Neural progenitor cell (in vitro differentiated cells): ENCODE measurements at places on chromosomes 3 and 15. TPM values are rescaled to one million over a fixed set of nuclear protein-coding genes. Genes with fewer than 3 reads are reported as not detected.

DNA sequence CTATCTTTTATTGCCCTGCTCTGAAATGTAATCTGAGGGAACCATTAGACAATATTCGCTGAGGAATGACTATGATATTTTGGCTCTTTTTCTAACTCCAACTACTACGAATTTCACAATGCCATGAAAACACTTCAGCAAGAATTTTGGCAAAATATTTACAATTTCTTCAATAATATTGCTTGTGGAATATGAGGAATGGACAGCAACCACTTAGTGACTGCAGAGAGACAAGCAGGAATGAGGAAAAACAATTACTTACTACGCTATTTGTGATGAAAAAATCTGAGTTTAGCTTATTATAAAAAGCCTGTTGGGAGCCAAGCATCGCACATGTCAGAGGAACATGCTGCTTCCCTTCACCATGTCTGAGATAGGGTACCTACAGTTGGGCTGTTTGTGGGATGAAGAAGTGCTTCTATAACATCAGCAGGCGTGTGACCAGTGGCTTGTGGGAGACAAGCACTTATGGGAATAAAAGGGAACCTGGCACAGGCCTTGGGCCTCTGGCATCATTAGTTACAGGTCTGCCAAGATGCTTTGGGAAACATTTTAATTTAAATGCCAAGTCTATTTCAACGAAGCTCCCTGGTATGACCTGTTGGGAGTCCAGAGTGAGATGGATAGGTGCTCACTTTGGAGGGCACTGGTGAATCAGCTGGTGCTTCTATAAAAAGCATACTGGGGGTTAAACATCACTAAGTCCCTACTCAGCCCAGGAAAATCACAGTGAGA, 2.7 kb upstream of the PLCL2 start:
- no peak for DNase-seq
- H3K27me3 ChIP-seq, result no peaks in the 10 kb centered on the region
- peaks cover 22% of the 10 kb centered on the region for H3K4me1 ChIP-seq
- no peak overlapping the region for H3K4me3 ChIP-seq
- no peaks in the 10 kb centered on the region for H3K36me3 ChIP-seq
- no peak overlapping the region for H3K27ac ChIP-seq

GRCh38 chr3:139292192-139292591, 51.6 kb upstream of the MRPS22 start:
- H3K27me3 ChIP-seq, result no peaks in the 10 kb centered on the region
- no peaks in the 10 kb centered on the region for H3K4me1 ChIP-seq
- H3K4me3 ChIP-seq, result no peak overlapping the region

DNA sequence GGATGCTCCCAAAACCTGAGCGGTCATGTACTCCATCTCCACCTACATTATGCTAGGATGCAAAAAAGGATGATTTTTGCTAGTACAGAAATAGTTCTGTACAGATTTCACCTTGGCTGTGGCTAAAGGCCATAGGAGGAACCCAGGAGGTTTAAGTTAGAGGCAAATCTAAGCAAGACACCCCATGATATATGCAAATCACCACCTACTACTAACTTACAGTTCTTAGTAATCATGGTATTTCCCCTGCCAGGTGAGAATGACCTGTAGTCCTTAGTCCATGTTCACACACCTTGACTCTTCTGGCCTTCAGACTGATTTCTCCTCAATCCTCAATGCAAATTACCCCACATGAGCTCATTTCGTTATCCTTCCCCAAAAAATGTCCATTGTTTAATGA, 154.2 kb downstream of the IMPG2 start:
- H3K4me1 ChIP-seq, result no peaks in the 10 kb centered on the region
- no peaks in the 10 kb centered on the region for H3K27me3 ChIP-seq
- no peak for DNase-seq
- no peak overlapping the region for H3K27ac ChIP-seq

- peak; percentile 50 for DNase-seq
- H3K4me1 ChIP-seq, result peaks cover 15% of the 10 kb centered on the region
- H3K27ac ChIP-seq, result no peak overlapping the region
- no peak overlapping the region for H3K4me3 ChIP-seq
- no peaks in the 10 kb centered on the region for H3K36me3 ChIP-seq
- H3K27me3 ChIP-seq, result no peaks in the 10 kb centered on the region
These were observed 8.0 kb downstream of the FBLN2 start for GRCh38 chr3:13556917-13557316.

GRCh38 chr15:52338058-52338457, 42.5 kb upstream of the MYO5C start:
- no peaks in the 10 kb centered on the region for H3K36me3 ChIP-seq
- H3K4me1 ChIP-seq, result no peaks in the 10 kb centered on the region
- DNase-seq, result no peak
- H3K4me3 ChIP-seq, result no peak overlapping the region
- no peaks in the 10 kb centered on the region for H3K27me3 ChIP-seq

DNA sequence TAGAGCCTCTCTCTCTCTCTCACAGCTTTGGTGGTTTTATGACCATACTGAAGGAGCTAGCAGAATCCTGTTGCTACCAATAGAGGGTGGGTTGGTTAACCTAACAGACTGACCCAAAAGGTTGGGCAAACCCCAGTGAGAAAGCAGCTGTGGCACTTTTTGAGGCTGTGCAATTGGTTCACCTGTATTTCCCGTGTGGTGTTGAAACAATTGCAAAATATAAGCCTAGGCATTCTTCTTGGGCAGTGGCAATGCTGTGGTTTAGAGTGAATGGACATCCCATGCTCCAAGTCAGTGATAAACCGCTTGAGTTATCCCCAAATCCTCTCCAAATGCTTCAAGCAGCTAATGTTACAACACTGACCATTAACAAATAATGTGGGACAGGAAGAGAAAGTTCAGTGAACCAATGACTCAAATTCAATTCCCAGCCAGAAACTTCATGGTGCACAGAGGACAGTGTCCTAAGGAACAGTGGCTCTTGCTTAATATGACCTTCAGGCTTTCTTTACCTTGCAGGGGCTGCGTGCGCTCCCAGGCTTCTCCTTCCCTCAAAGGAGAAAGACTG, 261.9 kb upstream of the ICE2 start:
- H3K27ac ChIP-seq, result no peak overlapping the region
- no peak for DNase-seq
- H3K27me3 ChIP-seq, result no peaks in the 10 kb centered on the region
- H3K4me1 ChIP-seq, result peaks cover 9% of the 10 kb centered on the region
- H3K4me3 ChIP-seq, result no peak overlapping the region

- DNase-seq, result no peak
- peaks cover 18% of the 10 kb centered on the region for H3K4me1 ChIP-seq
- no peaks in the 10 kb centered on the region for H3K36me3 ChIP-seq
- no peak overlapping the region for H3K27ac ChIP-seq
- H3K4me3 ChIP-seq, result no peak overlapping the region
These were observed 32.5 kb downstream of the RBPMS2 start for GRCh38 chr15:64742921-64743320.

GRCh38 chr3:37202035-37202434, 27.7 kb upstream of the LRRFIP2 start:
- no peak overlapping the region for H3K27ac ChIP-seq
- no peak overlapping the region for H3K4me3 ChIP-seq
- peaks cover 23% of the 10 kb centered on the region for H3K4me1 ChIP-seq

Gene PRKCD
- total RNA-seq, result 4.9 and 8.9 TPM in 2 replicates

Gene CIB2
- total RNA-seq, result 40.6 and 52.0 TPM in 2 replicates

Gene PCNP
- 149 and 248 TPM in 2 replicates for total RNA-seq

Gene ITIH3
- not detected in 2 replicates for total RNA-seq

Gene TRPM1
- not detected in 2 replicates for total RNA-seq

Gene GOLGA6L22
- not detected in 2 replicates for total RNA-seq

Gene CKMT1B
- total RNA-seq, result 4.4 and 4.6 TPM in 2 replicates
